ENCODE measurements at places on chromosomes 3 and 15.

GRCh38 chr15:34099914-34100313 lies 1.7 kb downstream of the EMC7 start:
- DNase-seq, result no peak

DNA sequence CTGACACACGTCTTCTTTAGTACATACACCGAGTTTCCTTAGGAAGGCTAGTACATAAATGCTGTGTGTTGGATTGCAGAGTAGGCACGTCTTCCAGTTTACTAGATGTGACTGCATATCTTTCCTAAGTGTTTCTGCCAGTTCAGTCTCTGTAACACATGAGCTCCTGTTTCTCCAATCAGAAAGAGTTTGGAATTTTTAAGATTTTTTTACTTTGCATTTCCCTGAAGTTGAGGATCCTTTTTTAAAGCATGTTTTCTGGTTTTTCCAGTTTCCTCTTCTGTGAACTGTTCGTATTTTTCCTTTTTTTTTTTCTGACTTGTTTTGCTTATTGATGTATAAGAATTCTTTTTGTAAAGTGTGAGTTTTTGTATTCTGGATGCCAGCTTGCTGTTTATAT lies 7.5 kb upstream of the POLR2M start:
- DNase-seq, result no peak

DNA sequence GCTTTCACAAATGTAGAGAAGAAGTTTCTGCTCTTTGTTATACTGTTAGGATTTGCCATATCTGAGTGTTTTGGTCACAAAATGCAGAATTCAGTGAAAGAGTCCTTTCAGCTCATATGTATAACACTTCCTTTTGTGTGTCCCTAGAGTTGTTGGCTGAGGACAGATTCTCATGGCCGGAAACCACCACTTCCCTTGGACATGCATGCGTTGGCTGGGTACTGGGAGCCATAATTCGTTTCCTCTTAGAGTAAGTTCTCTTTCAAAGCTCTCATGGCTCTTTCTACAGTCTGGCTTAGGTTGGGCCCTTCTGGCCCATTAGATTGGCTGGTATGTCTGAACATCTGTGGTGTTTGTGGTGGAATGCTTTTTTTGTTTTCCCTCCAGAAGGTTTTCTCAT lies 298.5 kb downstream of the DIPK2A start:
- DNase-seq, result no peak

- DNase-seq, result no peak
Measured at GRCh38 chr15:47582233-47582632, 135.1 kb upstream of the SEMA6D start.

- DNase-seq, result no peak
Measured at GRCh38 chr3:4748127-4748526, 231.1 kb upstream of the BHLHE40 start.

DNA sequence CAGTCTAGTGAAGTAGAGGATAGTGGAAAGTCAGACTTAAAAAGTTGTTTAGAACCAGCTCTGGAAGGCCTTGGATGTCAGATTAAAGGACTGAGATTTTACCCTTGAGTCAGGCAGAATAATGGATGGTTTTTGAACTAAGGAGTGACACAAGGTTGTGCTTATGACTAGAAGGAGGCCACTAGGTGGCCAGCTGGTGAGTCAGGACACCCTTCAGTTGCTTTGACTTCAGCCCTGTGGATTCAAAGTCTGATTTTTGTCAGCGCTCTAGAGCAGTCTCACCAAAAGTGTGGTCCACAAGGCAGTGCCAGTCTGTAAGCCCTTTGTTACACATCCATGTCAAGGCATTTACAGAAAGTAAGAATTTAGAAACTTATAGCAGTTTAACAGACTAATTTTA lies 3.8 kb upstream of the GABPB1 start:
- DNase-seq, result no peak

DNA sequence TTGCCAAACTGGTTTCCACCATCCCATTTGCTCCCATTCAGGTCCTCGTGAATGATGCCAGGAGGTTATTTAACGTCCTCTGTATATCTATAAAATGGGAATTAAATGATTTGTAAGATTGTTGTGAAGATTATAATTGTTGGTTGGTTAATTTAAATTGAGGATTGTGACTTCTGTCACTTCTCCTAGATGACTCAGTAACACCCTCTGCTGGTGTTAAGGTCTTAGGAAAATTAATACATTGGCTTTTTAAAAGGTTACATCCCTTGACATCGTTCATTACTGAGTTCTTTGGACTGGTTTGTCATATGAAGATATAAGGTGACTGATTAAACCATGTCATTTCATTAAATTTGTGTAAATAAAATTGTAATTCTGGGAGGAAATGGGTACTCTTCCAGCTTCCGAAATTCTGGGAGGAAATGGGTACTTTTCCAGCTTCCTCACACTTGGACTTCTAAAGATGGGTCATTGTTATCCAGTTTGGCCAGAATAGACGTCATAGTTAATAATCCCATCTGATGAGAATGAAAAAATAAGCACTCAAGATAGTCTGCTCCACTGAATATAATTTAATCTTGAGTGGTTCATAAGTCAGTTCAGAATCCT lies 33.3 kb upstream of the PAQR5 start:
- no peak for DNase-seq

- no peak for DNase-seq
Measured at GRCh38 chr15:57777003-57777402, 70.5 kb downstream of the POLR2M start.

DNA sequence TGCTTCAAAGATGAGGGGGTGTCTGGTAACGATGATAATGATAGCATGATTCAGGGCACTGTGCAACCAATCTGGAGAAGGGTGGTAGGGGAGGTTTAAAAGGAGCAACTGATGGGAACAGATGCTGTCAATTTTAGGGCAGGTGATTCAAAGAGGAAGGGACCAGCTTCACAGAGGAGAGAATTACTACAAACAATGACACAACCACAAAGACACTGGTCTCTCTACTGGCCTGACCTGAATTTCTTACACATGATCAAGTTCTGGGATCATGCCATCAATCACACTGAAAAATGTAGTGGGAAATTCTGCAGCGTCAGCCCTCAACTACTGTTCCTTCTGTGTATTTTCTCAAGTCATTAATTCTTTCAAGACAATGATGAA lies 2.6 kb upstream of the CDV3 start:
- no peak for DNase-seq

GRCh38 chr15:59491062-59491461 lies 53.1 kb downstream of the FAM81A start:
- DNase-seq, result no peak

- peak; percentile 51 for DNase-seq
Measured at GRCh38 chr3:50675179-50676030, 678 bp downstream of the DOCK3 start.

DNA sequence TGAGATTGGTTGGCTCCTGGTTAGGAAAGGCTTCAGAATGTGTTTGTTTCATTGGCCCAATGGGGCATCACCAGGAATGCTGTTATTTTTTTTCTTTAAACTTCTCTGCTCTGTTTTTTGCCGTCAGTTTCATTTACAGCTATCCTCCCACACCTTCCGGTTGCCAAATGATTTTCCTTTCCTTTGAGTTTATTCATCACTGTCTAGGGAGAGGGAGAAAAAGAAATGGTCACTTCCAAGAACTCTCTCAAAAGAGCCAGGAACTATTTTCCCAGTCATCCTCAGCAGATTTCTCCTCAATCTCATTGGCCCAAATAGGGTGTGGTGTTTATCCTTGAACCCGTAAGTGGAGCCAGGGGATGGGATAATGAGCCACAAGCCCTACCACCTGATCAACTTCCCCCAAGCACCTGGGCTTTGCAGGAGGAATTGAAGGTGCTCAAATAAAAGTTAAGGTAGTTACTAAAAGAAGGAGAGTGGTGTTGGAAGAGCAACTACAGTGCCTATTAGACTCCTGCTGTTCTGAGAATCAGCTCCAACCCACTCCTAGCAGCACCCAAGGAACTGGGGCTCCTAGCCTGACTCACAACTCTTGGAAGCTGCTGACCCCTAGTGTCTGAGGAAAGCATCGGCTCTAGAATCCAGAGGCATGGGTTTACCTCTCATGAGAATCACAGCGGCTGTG lies 183.8 kb upstream of the IL12A start:
- no peak for DNase-seq

DNA sequence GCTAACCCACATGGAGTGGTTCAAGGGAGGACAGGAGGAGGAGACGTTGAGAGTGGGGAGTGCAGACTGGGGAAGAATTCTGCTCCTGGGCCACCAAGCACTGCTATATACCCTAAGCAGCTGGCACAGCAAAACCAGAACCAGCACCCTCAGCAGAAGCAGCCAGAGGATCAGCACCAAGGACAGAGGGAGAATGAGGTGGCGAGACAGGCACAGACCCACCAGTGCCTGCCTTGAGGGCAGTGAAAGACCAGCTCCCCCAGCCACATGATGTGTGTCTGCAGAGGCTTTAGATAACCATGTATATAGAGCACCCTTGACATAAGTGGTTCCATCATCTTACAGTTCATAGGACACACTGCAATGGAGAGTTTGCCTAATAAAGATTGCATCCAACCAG lies 319.0 kb downstream of the GABRB3 start:
- DNase-seq, result no peak

- no peak for DNase-seq
Measured at GRCh38 chr3:175672119-175672689, 813.1 kb downstream of the NAALADL2 start.

GRCh38 chr15:60135961-60136360 lies 131.8 kb downstream of the FOXB1 start:
- DNase-seq, result no peak

- DNase-seq, result no peak
Measured at GRCh38 chr15:36479200-36479896, 100.1 kb upstream of the CDIN1 start.

DNA sequence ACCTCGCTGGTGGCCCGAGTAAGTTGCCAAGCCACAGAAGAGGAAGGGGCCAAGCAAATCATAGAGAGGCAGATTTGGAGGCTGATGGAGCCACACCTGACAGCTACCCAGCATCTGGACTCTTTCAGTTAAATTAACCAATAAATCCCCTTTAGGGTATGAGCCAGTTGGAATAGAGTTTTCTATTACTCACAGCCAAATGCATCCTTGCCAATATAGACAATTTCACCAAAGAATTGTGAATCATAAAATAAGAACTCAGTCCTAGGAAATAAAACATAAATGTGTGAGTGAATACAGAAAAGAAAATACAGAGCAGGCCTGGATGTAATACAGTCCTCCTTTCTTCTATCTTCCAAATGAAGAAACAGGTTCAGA lies 161.6 kb upstream of the ANKRD28 start:
- no peak for DNase-seq

GRCh38 chr15:87648278-87648677 lies 608.3 kb downstream of the NTRK3 start:
- no peak for DNase-seq

GRCh38 chr3:14780927-14781507 lies 37.7 kb upstream of the FGD5 start:
- DNase-seq, result no peak

- DNase-seq, result no peak
Measured at GRCh38 chr15:84883916-84884781, at the start of gene SLC28A1. Gene SLC28A1, plus strand, starts transcription at chr15:84884662. Its CDS starts 3,099 bp downstream, at chr15:84887761.

Data from activated T-helper 9 cell treated with anti-CD3 and anti-CD28 coated beads, Interleukin-2, amount 50 U/mL, for 16 hours (primary cell).